ENCODE measurements at places on chromosomes 13 and 19. TPM values are rescaled to one million over a fixed set of nuclear protein-coding genes. Genes with fewer than 3 reads are reported as not detected.
A peak's percentile ranks its signal among the peaks of the same experiment; 100 is the strongest.

ZNF486 gene
- 69.8 TPM for total RNA-seq

GRCh38 chr13:37457612-37458011 is 141.0 kb downstream of the POSTN start:
- H3K4me1 ChIP-seq = no peaks in the 10 kb centered on the region
- DNase-seq = no peak
- no peak overlapping the region for H3K4me3 ChIP-seq
- no peak overlapping the region for H3K27ac ChIP-seq

DNA sequence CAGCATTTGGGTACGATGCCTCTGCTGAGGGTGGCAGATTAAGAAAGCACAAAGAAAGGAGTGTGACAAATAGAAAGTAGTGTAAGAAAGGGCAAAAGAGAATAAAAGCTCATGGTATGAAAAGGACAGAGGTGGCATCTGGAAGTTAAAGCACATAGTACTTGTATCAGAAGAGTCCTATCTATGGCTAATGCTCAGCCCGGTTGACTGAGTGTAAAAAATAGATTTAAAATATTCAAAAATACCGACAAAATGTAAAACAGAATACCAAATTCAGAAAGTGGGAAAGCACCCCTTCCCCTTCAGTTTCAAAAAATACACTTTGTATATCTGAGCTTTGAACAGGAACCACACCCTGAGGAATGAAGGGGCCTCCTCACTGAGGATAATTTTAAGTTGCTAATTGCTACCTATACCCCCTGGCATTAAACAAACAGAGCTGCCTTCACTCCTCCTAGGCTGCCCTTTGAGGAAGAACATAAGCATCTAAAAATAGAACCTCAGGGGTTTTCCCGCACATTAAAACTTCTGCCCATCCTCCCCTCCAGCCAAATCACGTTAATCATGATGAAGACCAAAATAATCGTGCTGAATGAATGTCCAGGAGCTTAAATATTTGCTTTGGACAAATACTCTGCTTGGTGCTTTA is 43.3 kb downstream of the DLEU7 start:
- H3K36me3 ChIP-seq = no peaks in the 10 kb centered on the region
- peaks cover 11% of the 10 kb centered on the region for H3K4me1 ChIP-seq
- peaks cover 1% of the 10 kb centered on the region for H3K27me3 ChIP-seq
- no peak overlapping the region for H3K4me3 ChIP-seq

- H3K36me3 ChIP-seq = no peaks in the 10 kb centered on the region
- H3K27ac ChIP-seq = no peak overlapping the region
- H3K4me1 ChIP-seq = peaks cover 25% of the 10 kb centered on the region
- no peak for DNase-seq
Observed at GRCh38 chr13:98664924-98665637, 87.4 kb downstream of the SLC15A1 start.

- no peak for DNase-seq
- H3K27ac ChIP-seq = no peak overlapping the region
- H3K27me3 ChIP-seq = peaks cover 1% of the 10 kb centered on the region
- H3K4me3 ChIP-seq = no peak overlapping the region
Observed at GRCh38 chr13:80858131-80858530, 517.2 kb upstream of the SPRY2 start.

GRCh38 chr13:27446986-27447583 is 3.3 kb downstream of the MTIF3 start:
- no peak for DNase-seq
- no peak overlapping the region for H3K27ac ChIP-seq
- H3K4me3 ChIP-seq = no peak overlapping the region
- H3K27me3 ChIP-seq = peaks cover 6% of the 10 kb centered on the region
- no peaks in the 10 kb centered on the region for H3K36me3 ChIP-seq

- H3K27ac ChIP-seq = no peak overlapping the region
- no peak for DNase-seq
- H3K27me3 ChIP-seq = no peaks in the 10 kb centered on the region
- H3K4me3 ChIP-seq = no peak overlapping the region
- peaks cover 29% of the 10 kb centered on the region for H3K36me3 ChIP-seq
- no peaks in the 10 kb centered on the region for H3K4me1 ChIP-seq
Observed at GRCh38 chr19:11649941-11650340, 52.7 kb downstream of the ZNF627 start.

DNA sequence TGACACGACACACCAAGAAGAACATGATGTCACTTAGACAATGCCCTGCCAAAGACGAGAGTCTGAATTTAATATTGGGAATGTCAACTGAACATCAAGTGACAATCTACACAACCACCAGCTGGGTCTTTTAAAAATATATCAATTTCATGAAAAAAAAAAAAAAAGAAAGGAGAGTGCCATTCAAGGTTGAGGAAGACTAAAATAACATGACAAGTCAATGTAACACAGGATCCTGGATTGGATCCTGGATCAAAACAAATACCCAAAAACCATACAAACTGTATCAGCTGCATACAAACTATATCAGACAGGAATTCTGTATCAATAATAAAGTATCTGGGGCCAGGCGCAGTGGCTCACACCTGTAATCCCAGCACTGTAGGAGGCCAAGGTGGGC is 4.7 kb downstream of the ZNF329 start:
- no peak for DNase-seq
- H3K4me1 ChIP-seq = peaks cover 3% of the 10 kb centered on the region
- H3K4me3 ChIP-seq = no peak overlapping the region
- peaks cover 29% of the 10 kb centered on the region for H3K36me3 ChIP-seq
- H3K27me3 ChIP-seq = peaks cover 8% of the 10 kb centered on the region
- H3K27ac ChIP-seq = no peak overlapping the region

GRCh38 chr13:112759053-112759452 is 69.2 kb downstream of the ATP11A start:
- peaks cover 4% of the 10 kb centered on the region for H3K36me3 ChIP-seq
- peaks cover 40% of the 10 kb centered on the region for H3K4me1 ChIP-seq
- H3K27me3 ChIP-seq = peaks cover 14% of the 10 kb centered on the region
- H3K4me3 ChIP-seq = no peak overlapping the region
- peak overlapping the region; percentile 28 for H3K27ac ChIP-seq

DNA sequence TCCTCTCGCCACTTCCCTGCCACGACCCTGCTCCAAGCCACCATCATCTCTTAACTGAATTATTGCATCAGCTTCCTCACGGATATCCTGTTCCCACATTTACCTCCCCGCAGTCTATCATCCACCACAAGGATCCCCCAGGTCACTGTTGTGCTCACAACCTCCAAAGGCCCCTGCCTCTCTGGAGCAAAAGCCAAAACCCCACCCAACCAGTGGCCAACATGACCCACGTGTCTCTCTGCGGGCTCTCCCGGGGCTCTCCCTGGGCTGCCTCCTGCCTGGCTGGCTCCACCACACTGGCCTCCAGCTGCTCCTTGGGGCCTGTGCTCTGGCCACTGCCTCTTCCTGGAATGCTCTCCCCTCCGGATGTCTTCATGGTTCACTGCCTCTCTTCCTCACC is 809.3 kb downstream of the UQCRFS1 start:
- H3K27ac ChIP-seq = no peak overlapping the region
- no peak overlapping the region for H3K4me3 ChIP-seq
- peaks cover 28% of the 10 kb centered on the region for H3K4me1 ChIP-seq

CYP2A7 gene
- not detected for total RNA-seq

GRCh38 chr13:108812661-108813060 is 183.2 kb downstream of the MYO16 start:
- no peaks in the 10 kb centered on the region for H3K27me3 ChIP-seq

GRCh38 chr13:41459432-41460073 is 2.2 kb downstream of the RGCC start:
- no peak overlapping the region for H3K27ac ChIP-seq
- H3K36me3 ChIP-seq = no peaks in the 10 kb centered on the region
- no peak for DNase-seq
- no peak overlapping the region for H3K4me3 ChIP-seq

DNA sequence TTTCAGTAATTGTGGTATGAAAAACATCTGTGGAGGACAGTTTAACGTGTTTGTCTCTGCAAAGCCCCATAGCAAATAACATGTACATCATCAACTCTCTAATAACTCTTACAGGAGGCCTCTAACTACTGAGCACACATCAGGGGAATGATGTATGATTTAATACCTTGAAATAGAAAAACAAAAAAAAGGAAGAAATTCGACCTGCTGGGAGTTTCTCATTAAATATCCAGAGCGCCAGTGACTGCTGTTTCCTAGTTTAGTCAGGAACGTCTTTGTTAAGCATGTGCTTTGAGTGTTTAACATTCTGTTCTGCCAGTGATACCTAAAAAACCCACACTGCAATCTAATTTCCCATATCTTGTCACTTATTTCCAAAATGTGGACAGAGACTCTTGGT is 235.4 kb downstream of the PCDH20 start:
- H3K27me3 ChIP-seq = no peaks in the 10 kb centered on the region
- H3K4me1 ChIP-seq = no peaks in the 10 kb centered on the region
- no peak for DNase-seq
- no peak overlapping the region for H3K4me3 ChIP-seq

KCNN4 gene
- 0.44 TPM for total RNA-seq

- H3K27me3 ChIP-seq = no peaks in the 10 kb centered on the region
- no peak overlapping the region for H3K27ac ChIP-seq
- H3K4me3 ChIP-seq = no peak overlapping the region
- DNase-seq = no peak
Observed at GRCh38 chr13:39414339-39414738, 188.7 kb downstream of the LHFPL6 start.

GRCh38 chr19:12703046-12703445 is 6.6 kb upstream of the FBXW9 start:
- H3K27ac ChIP-seq = peak overlapping the region; percentile 93
- peak overlapping the region; percentile 68 for H3K4me3 ChIP-seq

Measured in glutamatergic neuron (in vitro differentiated cells).